ENCODE measurements at places on chromosomes 13 and 19. TPM values are rescaled to one million over a fixed set of nuclear protein-coding genes. Genes with fewer than 3 reads are reported as not detected.

ZNF626 gene
- total RNA-seq, result 8.4 TPM

PSG2 gene
- not detected for total RNA-seq

CLEC17A gene
- not detected for total RNA-seq

KLK14 gene
- not detected for total RNA-seq

CEACAM6 gene
- total RNA-seq, result 0.69 TPM

RFPL4AL1 gene
- total RNA-seq, result not detected

ADPRHL1 gene
- 13.3 TPM for total RNA-seq

PNMA8C gene
- total RNA-seq, result 0.13 TPM

TJP3 gene
- total RNA-seq, result 0.06 TPM

LILRA6 gene
- total RNA-seq, result 0.86 TPM

NLRP4 gene
- not detected for total RNA-seq

TECR gene
- total RNA-seq, result 32.7 TPM

FUT3 gene
- total RNA-seq, result 0.57 TPM

APLP1 gene
- total RNA-seq, result 14.6 TPM
